Stimulated activated CD4-positive, alpha-beta T cell treated with anti-CD3 and anti-CD28 coated beads, TNF-alpha, amount 100 ng/mL, for 1 hour (primary cell): ENCODE measurements at places on chromosomes 7 and 10.

DNA sequence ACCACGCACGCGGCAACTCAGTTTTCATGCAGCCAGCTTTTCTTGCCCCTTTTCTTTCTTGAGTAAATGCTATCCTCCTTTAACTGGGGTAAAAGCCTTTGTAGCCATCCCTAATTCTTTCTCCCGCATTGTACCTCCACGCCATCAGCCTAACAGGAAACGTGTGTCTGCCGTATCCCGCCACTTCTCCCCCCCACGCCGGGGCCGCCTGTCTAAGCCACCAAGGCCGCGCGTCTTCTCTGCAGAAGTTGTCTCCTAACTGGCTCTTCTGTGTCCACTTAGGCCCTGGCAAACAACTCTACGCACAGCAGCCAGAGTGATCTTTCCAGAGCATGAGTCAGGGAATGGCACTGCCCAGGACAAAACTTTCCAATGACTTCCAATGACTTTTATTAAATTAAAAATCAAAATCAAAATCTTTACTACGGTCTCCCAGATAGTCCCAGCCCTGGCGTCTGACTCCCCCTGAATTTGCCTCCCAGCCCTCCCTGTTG lies 74.6 kb downstream of the XRCC2 start:
- no peak for DNase-seq

GRCh38 chr7:141952461-141952860 lies 5.7 kb upstream of the CLEC5A start:
- DNase-seq: no peak

DNA sequence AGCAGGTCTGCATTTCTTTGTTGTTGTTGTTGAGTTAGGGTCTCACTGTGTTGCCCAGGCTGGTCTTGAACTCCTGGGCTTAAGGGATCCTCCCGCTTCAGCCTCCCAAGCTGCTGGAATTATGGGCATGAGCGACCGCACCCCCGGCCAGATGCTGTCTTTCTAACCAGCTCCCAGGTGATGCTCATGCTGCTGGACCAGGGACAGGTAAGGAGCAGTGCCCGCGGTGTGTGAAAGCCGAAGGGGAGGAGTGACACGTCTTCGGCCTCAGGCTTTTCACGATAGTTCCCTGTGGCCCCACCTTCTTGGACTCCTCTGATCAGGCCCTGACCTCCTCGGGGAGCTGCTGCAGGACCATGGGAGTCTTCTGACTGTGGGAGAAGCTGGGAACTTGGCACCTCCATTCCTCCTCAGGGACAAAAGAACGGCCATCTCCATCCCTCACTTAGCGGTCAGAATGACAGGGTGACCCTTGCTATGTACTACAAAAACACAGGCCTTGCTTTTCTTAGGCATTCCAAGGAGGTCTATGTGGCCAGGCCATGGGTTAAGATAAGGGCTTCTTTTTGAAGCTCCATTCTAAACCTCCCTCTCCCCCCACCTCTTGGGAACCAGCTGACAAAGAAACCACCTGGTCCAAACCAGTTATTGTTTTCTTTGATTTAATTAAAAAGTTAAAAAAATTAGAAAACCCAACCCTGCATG lies 5.5 kb downstream of the SFRP5 start:
- no peak for DNase-seq

DNA sequence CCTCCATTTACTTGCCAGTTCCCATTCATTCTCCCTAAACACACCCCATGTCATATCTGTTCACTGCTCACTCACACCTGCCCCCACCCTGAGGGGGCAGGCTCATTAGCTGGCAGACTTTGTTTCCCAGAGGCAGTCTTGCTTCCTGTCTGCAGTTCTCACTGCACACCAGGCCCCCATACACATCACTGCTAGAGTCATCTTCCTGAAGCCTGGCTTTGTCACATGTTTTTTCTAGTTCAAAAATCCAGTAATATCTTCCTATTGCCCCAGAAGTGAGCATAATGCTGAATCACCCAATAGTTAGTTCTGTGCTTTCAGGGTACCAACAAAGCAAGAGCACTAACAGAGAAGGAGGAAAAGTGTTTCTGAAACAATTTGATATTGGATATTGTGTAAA lies 1.9 kb downstream of the LRRC72 start:
- no peak for DNase-seq

DNA sequence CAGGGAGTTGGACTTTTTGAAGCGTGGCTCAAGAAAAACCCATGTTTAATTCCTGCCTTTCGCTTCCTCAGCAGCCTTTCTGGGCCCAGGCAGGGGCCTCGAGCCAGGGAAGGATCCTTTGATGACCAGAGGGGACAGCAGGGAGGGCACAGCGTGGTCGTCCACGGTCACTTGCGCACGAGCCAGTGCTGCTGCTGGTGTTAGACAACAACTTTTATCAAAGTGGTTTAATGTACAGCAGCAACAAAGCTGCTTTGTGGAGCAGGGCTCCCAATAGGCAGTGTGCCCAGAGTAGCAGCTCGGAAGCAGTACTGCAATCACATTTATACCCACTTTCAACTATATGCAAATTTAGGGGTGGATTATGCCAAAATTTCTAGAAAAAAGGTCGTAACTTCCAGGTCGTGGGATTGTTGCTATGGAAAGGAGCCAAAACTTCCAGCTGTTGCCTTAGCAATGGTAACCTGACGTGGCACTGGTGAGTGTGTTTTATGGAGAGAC lies 6.1 kb downstream of the GIMAP1 start:
- no peak for DNase-seq

GRCh38 chr10:125281091-125281490 lies 120.7 kb upstream of the CTBP2 start:
- DNase-seq: no peak

GRCh38 chr10:101000127-101000914 lies 713 bp downstream of the LZTS2 start:
- DNase-seq: no peak

- DNase-seq: no peak
These were observed 320.8 kb upstream of the NFE2L3 start for GRCh38 chr7:25831062-25831691.

- DNase-seq: no peak
These were observed 52.4 kb downstream of the PARP12 start for GRCh38 chr7:140010194-140010895.

DNA sequence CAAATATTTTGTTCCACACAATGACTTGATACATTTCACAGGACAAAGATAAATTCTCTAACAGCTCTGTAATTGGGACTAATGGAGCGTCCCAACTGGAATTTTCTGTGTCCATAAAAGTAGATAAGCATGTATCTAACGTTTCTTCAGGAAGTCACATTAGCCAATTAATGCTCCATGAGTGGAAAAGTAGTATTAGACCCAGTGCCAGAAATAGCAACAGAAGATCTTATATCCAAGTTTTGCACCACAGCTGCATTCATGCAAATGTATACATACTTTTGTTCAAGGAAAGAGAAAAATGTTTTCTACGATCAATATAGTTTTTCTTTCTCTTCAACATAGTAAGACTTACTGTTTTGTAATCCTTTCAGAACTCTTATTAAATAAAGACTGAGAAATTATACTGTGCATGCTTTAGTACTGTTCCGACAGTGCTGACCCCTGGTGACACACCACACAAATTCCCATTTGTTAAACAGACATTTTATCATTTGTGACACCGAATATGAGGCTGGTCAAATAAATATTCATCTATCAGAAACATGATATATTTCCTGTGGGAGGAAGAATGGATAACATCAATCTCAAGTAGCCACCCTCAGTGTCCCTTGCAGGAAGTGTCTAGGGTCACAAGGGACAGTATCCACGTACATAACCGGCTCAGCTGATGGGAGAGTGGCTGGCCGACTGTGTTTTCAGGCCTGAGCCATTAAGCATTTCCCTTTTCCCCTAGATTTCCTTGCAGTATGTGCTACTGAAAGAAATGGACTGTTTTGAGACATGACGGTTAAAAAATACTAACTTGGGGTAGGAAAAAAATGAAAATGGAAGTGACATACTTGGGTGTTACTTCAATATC lies 102.1 kb upstream of the RSU1 start:
- DNase-seq: no peak

GRCh38 chr7:74709880-74710671 lies 52.6 kb downstream of the GTF2I start:
- no peak for DNase-seq
